ENCODE measurements at places on chromosomes 5 and 9.
A peak's percentile ranks its signal among the peaks of the same experiment; 100 is the strongest.

DNA sequence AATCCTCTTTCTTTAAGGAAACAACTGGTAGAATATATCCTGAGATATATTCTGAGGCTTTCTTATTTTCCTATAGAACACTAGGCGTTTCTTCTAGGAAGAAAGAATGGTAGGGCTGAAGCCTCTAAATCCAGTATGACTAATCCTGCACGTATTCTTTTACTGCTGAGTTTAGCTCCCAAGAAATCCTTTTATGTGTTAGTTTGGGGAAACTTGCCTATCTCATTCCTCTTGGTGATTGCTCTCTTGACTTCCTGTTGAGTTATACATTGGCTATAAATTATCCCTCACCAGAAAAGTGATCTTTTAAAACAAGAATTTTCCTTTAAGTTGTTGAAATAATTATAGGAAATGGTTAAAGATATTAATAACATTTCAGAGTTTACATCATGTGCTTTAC is 422.9 kb downstream of the TMEM161B start:
- no peak for DNase-seq

DNA sequence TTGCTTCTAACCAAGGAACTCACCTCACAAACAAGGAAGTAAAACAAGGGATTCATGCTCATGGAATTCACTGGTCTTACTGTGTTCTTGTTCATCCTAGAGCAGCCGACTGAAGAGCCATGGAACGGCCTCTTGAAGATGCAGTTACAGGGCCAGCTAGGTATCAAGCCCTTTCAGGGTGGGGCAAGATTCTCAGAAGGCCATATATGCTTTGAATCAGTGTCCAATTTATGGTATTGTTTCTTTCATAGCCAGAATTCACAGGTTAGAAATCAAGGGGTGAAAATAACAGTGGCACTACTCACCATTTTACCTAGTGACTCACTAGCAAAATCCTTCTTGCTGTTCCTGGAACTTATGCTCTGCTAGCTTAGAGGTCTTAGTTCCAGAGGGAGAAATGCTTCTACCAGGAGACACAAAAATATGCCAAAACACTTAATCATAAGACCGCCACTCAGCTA is 159.5 kb upstream of the CDH10 start:
- no peak for DNase-seq

DNA sequence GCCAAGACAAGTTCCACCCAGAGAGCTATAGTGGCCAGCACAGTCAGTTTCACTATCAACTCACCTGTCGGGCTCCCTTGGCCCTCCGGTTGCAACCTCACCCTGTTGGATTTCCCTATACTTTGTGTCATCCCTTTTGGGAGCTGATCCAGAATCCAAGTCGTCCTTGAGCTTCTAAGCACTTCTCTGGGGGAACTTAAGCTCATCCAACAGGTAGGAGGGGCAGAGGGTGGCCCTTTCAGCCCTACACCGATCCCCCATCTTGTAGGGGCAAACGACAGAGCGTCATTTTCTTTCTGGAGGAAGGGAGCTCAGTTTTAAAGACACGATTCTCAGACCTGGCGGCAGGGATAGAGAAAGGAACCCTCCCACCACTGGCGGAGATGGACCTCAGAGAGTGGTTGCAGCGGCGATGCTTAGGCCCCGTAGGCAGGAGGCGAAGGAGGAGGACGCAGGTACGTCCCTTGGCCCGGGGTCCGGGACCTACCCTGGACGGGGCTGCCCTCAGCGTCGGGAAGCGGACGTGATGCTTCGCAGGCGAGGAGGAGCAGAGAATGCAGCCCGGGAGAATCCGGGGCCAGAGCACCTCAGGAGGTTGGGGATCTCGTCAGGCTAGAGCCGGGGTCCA is 519 bp downstream of the ZER1 start:
- no peak for DNase-seq

- no peak for DNase-seq
These were observed 1.1 kb upstream of the ANXA2R start for GRCh38 chr5:43041110-43041668.

DNA sequence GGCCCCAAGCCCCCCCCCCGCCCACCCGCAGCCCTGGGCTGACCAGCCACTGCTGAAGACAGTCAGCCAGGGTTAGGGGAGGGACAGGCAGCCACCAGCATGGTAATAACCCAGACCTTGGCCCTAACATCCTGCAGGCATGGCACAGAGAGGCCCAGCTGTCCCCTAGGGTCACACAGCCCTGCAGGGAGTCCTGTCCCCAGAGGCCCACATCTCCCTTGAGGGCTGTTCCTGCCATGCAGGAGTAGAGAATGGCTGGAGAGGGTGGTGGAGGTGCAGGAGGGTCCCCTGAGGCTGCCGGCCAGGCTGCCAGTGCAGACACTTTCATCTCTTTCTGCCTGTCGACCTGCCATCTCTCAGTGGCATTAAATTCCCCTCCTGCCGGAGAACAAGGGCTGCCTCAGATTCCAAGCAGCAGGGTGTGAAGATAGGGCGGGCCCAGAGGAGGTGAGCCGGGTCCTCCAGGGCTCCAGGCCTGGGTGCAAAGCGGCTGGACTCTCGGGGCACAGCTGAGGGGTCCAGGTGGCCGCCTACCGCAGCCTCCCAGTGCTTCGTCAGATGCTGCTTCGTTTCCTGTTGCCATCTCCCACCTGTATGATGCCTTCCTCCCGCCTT is 40.0 kb downstream of the CXXC5 start:
- no peak for DNase-seq

DNA sequence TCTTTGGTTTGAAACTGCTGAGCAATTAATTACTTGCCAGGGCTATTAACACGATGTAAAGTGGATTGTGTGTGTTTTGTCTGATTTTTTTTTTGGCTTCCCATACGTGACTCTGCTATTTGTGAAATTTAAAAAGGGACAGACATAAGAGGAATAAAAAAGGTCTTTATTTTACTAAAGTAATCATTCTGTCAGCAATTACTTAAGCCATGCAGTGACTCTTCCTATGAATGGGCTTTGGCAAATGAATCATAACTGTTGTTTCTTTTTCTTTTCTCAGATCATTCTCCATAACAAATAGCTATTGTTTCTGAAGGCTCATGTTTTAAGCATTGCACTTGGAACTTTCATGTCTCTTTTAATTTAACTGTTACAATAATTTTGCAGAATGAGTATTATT is 461.3 kb upstream of the RORB start:
- no peak for DNase-seq

DNA sequence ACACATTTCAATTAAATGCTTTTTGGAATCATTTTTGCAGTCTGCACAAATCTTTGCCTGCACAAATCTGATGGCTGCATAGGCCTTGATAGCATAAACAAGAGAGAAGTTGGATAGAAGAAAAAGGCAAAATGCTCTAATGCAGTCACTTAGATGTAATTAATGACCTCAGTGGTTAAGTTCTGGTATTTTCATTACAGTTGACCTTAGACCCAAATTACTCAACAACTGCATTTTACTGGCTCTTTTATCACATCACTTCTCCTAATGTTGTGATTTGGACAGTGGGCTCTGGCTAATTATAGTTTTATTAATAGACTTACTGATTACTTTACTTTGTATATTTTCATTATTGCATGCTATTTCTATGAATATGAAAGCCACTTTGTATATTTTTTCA is 34.3 kb downstream of the NTRK2 start:
- no peak for DNase-seq

- no peak for DNase-seq
These were observed 298.6 kb downstream of the PARP8 start for GRCh38 chr5:50964746-50965653.

- DNase-seq, result peak; percentile 55
These were observed 406.6 kb upstream of the TNC start for GRCh38 chr9:115524453-115525059.

DNA sequence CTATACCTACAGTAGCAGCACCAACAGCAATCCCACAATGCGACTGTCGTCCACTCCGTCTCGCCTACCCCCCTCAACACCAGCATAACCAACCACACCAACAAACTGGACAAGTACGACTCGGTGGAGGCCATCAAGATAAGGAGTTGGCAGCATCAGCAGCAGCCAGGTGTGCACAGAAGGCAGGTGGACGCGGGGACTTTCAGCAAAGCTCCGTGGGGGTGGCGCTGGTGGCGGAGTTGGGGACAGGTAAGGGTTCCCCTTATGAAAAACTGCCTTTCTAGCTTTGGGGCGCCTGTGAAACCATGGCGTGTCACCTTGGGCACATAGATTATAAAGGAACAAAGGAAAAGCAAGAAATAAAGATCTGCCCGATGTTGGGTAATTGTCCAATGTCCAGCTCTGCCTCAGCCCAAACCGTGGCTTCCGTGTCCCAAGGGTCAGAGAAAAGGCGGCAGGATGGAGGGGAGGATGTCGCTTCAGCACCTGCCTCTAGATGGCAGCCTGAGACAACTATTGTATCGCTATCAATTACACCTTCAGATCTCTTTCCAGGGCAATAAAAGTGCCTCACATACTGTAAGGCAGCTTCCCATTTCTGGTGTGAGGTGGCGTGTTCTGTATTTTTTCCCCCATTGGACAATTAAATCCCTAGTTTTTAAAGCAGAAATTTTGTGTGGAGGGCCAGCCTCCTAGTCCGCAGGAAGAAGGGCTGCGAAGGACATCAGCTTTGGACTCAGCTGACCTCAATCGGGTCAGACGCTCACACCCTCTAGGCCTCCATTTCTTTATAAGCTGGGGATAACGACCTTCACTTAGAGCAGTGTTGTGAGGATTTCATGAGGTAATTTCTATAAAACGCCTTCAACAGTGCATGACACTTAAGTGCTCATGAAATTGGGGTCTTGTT is 58.8 kb downstream of the MTRR start:
- DNase-seq, result peak; percentile 8

DNA sequence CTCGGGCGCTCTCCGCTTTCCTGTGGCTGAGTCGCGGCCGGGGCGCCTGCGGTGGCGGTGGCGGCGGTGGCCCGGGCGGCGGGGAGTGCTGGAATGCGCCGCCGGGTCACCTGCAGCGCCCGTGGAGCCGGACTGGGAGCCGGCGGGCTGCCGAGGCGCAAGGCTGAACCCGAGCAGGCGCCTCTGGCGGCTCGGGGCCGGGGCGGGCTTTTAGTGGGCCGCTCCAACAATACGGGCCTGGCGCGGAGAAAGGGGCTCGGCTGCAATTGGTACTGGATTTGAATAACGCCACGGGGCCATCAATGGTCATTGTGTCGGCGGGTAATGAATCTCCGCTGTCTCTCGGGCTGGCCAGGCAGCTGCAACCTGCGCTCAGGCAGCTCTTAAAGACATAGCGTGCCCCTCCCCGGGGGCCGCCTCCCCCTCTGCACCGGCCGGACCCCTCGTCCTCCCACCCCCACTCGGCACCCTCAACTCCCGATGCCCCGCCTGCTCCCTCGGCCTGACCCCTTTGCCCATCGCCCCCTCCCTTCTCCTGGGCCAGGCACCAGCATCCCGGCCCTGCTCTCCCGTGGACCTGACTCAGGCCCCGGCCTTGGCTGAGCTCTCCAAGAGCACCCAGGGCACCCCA is 22.1 kb downstream of the URM1 start:
- DNase-seq, result no peak

DNA sequence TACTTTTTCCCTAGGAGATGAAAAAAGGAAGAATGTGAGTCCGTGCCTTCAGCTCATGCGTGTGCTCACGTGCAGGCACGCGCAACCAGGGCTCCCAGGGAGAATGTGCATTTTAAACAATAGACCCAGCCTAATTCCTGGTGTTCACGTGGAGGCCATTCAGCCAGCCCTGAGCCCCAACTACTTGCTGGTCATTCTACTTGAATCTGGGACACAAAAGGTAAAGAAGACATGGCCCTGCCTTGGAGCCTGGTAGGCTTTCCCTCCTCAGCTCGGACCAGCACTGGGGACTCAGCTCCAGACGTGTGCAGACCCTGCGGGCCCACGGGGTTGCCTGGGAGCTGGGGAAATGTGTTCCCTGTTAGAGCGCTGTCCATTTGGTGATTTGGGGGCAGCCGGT is 125.5 kb downstream of the MVB12B start:
- DNase-seq, result no peak

DNA sequence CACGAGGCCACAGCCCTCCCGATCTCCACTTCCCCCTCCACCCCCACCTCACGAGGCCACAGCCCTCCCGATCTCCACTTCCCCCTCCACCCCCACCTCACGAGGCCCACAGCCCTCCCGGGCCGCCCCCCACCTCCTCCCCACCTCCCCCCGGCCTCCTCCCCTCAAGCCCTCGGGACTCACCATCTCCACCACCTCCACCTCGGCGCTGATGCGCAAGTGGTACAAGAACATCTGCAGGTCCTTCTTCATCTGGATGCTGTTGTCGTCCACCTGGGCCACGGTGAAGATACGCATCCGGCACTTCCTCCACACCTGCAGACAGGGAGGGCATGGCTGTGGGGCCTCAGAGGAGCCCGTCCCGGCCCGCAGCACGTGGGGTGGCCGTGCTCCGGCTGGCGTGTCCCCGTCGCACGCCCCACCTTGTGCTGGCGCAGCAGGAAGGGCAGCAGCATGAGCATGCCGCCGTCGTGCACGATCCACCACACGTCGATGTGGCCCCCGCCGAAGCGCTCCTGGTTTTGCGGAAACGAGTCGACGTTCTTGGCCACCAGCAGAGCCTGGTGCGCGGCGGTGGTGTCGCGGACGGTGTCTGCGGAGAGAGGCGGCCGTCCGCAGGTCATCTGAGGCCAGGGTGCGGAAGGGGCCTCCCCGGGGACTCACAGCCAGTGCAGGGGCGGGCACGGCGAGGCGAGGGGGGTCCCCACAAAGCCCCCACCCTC is 48.0 kb downstream of the SLC12A7 start:
- no peak for DNase-seq

DNA sequence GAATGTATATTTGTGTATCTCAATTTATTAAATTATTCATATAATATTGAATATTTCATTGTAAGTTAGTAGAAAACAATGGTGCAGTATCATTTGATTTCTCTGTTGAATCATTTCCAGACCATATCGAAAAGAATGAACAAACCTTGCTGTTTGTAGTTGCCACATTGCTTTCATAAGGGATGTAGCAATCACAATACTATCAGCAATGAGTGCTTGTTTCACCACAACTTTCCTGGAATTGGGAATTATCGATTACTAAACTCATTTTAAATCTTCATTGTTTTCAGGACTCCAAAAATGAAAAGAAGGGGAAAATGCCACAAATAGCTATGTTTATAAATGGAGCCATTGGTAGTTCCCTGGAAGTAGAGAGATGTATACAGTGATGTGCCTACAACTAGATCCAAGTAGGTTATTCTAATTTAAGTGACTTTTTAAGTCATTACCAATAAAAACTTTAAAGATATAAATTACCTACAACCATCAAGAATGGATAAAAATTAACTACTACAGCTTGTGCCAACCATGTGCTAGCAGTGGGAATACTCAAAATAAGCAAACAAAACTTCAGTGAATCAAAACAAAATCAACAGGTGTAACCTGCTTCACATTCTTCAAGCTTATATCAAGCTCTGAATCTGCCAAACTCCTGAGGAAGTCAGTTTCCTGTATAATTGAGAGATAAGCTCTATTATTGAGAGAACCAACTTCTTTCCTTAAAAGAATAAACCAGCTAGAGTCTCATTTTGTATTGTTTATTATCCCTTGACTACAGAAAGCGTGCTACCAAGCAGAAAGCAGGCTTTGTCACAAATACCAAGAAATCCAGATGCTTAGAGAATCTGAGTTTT is 358.6 kb downstream of the ADGRV1 start:
- no peak for DNase-seq

GRCh38 chr5:73095564-73096238 is 24.7 kb upstream of the TMEM171 start:
- DNase-seq, result no peak

- no peak for DNase-seq
These were observed 4.3 kb upstream of the IFNB1 start for GRCh38 chr9:21081999-21082398.

- DNase-seq, result no peak
These were observed 1.3 kb downstream of the AGPAT2 start for GRCh38 chr9:136685790-136686533.

GRCh38 chr5:150055326-150056074 is 30.9 kb downstream of the CSF1R start:
- no peak for DNase-seq

GRCh38 chr9:105026451-105026850 is 98.5 kb upstream of the ABCA1 start:
- DNase-seq, result peak; percentile 6

All from AG04450 (cell line).